DMS 273 treated with DMSO at 0.1 percent for 48 hours (cell line): ENCODE measurements at places on chromosomes 6 and 20.

DNA sequence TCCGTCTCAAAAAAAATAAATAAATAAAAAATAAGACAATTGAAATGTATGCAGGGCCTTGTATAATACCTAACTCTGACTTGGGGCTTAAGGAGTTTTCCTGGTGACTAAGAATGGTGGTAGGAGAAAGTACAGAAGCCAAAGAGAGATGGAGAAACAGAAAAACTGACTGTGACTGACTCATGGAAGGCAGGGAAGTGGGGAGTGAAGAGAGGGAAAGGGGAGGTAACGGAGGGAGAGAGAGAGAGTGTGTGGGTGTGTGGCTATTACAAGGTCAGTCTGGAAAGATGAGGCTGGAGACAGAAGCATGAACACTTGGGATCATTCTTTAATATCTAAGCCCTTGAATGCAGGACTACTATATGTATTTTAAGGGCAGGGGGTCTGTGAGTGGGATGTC, 38.5 kb downstream of the SNRNP48 start:
- DNase-seq: no peak

DNA sequence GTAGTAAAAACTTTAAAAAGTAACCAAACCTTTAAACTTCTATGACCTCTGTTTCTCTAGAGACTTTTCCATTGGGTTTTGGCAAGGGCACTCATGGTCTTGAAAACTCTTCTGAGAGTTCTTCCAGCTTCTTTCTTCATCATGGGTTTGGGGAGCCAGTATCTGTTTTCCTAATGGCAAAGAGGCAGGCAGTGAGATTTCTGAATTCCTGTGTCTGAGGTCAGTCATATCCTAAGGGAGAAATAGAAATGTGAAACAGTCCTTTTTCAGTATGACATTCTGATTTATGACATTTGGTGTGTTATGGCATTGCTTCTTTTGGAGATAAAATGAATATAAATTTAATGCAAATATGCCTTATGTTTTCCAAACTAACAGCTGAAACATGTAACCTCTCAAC, 518.5 kb upstream of the MARCKS start:
- no peak for DNase-seq

GRCh38 chr6:39040080-39040673, 8.4 kb upstream of the GLP1R start:
- DNase-seq: no peak

DNA sequence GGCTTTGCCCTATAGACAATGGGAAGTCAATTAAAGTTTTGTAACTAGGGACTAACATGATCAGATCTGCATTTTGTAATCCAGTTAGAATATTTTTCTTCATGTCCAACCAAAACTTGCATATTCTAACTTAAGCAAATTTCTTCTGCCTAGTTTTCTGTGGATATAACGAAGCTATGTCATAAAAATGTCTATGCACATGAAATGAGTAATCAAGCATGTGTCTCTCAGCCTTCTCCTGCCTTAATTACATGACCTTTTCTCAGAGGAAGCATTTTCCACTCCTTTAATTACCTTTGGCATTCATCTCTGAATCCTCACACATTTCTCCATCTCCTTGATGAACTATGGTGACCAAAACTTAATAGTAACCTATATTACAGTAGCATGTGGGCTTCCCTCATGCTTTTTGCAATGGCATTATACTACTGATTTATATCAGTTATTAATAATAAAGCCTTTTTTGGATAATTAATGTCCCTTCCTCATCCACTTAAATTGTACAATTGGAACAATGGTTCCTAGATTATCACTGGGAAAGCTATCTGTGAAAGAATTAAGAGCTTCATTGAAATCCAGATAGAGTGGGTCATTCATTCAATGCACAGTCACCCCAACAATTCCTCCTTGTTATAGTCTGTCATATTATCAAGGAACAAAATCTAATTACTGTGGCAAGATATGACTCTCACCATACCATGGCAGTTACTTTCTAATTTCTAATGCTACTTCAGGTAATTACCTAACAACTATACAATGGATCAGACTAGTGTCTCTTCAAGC, 19.1 kb upstream of the FBXO9 start:
- DNase-seq: no peak

- DNase-seq: no peak
Measured at GRCh38 chr20:31836853-31837608, 8.4 kb downstream of the FOXS1 start.
